NCI-H187 treated with DMSO at 0.1 percent for 48 hours (cell line): ENCODE measurements at places on chromosomes 5 and 9.
A peak's percentile ranks its signal among the peaks of the same experiment; 100 is the strongest.

DNA sequence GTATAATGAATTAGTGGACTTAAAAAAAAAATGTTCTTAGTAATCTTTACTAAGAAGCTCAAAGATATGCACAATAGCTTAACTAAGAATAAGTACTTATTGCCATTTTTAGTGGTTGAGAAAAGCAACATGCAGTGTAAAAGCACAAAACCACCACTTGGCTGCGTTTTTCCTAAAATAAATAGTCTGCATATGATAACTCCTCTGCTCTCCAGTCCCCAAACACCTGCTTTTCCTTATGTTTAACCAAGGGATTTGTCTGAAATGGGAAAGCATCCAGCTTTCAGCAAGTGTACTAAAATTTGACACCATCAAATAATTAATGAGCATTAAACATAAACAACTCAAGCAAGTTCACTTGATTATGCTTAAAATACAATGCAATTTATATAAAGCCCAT lies 41.4 kb downstream of the PSIP1 start:
- DNase-seq = no peak

DNA sequence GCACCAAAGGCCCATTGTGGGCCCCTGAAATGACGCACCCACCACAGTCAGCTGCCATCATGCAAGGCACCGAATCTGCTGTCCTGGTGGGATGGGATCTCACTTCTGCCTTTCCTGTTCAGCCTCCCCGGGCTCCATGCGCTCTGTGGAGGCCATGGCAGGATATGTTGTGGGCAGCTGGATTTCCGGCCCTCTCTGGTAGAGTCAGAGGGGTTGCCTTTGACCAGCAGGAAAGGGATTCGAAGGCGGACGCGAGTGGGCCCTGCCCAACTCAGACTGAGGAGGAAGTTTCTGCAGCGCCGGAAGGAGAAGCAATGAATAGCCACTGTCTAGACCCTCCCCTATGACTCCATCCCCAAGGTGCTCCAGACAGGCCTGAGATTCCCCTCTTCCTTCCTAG lies 35.5 kb downstream of the GADD45G start:
- DNase-seq = no peak

GRCh38 chr5:138875946-138876345 lies 811 bp upstream of the LRRTM2 start:
- no peak for DNase-seq

DNA sequence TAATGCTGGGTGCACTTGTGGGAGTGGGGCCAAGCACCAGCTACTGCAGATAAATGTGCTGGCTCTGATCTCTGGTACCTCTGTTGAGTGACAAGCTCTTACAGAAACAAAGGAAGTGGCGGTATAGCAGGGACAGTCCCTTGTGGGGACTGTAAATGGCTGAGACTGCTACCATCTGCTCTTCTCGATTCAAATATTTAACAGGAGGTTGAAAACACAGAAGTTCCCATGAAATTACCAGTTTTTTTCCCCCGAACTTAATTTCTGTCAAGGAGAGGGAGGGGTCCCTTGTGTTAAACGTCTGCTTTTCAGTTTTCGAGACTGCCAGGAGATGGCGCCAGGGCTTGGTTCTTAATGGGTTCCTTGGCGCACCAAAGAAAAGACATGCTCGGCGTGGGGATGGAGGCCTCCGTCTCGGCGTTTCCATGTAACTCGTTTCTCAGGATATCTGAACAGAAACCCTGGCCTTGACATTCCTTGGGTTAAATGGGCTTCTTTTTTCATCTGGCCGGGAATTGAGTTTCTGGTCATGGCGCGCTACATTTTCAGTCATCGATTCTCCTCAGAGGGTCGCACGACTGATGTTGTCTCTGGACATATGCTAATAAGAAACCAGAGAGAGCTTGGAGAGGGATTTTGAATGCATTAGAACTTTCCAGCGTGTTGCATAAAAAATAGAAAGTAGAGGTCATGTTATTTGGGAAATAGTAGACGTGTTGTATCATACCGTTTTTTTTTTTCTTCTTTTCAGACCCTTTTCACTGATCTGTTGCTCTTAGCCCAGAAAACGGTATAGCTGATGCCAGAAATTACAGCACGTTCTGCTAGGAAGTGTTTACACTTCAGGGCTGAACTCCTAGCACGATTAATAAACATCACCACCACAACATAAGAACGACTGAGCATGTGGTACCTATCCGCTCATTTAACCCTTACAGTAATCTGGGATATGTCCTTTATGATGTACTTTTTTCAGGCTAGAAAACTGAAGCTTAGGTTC lies 64.0 kb downstream of the CARTPT start:
- DNase-seq = peak; percentile 58

- no peak for DNase-seq
Measured at GRCh38 chr9:73039271-73040263, 86.7 kb upstream of the ALDH1A1 start.

DNA sequence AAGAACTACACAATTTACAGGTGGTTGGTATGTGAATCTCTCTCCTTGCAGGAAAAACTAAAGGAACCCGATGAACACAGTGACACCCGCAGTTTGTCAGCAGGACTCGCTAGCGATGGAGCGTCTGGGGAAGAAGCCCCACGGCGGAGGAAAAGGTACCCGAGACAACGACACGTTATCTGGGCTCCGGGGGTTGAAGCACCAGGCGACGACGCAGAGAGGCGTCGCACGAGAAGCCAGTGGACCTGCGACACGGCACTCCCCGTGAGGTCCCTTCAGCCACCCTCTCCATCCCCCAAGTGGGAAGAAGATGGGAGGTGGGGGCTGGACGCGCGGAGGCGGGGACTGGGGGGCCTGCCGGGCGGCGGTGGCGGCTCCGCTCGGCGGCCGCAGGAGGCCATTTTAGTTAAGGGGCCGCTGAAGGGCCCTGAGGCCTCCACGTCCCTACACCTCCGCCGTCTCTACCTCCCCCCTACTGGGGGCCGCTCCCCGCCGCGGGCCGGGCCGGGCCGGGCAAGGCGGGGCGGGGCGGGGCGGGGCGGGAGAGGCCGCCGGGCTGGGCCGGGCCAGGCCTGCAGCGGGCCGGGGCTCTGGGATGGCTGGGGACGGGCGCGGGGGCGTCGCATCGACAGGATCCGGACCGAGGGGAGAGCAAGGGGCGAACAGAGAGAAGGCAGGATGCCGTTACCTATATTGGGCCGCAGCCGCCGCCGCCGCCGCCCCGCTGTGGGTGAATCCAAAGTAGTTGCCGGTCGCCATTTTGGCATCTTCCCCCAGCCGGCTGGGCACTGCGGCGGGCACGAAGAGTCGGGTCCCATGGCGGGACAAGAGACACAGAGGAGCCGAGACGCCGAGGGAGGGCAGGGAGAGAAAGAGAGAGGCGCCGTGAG lies 754 bp downstream of the ZFR start:
- DNase-seq = no peak

- no peak for DNase-seq
Measured at GRCh38 chr9:121358751-121359150, 11.3 kb downstream of the STOM start.

DNA sequence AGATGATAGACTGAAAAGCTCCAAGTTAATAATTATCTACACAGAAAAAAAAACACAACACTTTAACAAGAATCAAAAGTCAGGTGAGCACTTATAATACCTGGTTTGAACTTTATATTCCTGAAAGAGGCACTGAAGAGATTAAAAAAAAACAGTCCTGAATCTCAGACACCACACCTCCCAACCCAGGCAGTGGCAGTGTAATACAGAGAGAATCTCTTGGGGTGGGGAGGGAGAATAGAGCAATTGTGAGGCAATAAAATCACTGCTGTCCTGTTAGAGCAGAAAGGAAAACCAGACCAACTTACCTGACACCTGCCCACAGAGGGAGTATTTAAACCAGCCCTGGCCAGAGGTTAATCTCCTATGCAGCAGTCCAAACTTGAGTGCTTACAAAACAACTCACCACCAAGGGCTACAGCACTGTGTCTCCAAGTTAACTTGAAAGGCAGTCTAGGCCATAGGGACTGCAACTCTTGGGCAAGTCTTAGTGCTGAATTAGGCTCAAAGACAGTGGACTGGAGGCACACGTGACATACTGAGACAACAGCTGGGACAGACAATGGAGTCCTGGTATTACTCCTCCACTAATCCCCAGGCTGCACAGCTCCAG lies 54.2 kb downstream of the SLCO4C1 start:
- no peak for DNase-seq
